ENCODE measurements at places on chromosomes 2 and 18.

- peak overlapping the region; percentile 88 for H3K27ac ChIP-seq
- peaks cover 19% of the 10 kb centered on the region for H3K4me1 ChIP-seq
- H3K36me3 ChIP-seq: no peaks in the 10 kb centered on the region
- no peak for DNase-seq
- H3K4me3 ChIP-seq: peak overlapping the region; percentile 53
- no peaks in the 10 kb centered on the region for H3K27me3 ChIP-seq
Measured at GRCh38 chr18:69401972-69402532, 1.4 kb downstream of the DOK6 start.

DNA sequence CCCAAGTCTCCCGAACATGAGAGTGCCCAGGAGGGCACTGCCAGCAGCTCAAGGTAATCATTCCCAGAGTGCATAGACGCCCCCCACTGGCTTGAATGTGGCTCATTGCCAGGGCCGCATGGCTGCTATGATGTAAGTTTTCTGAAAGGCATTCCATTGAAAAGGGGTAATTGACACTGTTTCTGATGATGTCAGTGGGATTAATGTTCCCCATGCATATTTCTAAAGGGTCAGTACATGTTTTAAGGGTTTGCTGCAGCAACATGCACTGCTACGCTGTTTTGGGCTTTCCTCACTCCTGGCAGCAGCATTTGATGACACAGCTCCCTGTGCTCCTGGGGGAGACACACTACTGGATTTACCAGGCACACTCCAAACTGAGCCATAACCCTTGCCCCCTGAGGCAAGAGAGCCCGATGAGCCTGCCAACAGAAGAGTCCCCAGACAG lies 36.7 kb downstream of the KIAA2012 start:
- peak; percentile 19 for DNase-seq
- H3K36me3 ChIP-seq: no peaks in the 10 kb centered on the region
- H3K27ac ChIP-seq: no peak overlapping the region
- H3K4me3 ChIP-seq: no peak overlapping the region

- peaks cover 16% of the 10 kb centered on the region for H3K27me3 ChIP-seq
- H3K27ac ChIP-seq: no peak overlapping the region
- DNase-seq: no peak
- no peaks in the 10 kb centered on the region for H3K36me3 ChIP-seq
- no peaks in the 10 kb centered on the region for H3K4me1 ChIP-seq
Measured at GRCh38 chr2:172098650-172099471, 3.8 kb downstream of the DLX2 start.

DNA sequence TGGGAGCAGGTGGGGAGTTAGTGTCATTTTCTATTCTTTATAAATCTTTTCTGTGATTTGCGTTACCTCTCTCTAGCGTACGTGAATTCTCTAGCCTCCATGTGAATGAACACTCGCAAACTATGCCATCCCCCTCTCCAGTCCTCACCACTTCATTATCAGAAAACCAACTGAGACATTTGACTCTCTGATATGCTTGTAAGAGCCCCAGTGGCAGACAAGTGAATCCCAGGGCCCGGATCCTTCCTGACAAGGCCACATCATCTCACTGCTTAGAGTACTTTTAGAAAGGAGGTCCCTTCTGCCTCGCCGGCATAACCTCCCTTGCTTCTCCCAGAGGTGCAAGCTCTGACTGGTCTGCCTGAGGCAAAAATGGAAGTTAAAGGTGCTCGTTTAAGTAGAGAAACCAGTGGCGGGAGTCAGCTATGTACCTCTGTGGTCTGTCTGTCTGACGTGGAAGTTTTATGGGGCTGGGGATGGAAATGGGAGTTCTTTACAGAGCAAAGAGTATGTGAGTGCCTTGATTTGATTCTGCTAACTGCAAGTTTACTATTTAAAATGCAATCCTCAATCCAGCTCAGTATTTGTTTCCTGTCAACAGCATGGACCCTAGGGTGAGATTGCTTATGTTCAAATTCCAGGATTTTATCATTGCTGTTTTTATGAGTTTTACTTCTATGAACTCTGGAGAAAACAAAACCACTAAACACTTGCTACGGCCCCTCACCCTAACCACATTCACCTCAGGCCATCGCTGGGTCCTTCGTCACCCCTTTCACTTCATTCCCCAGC lies 114.9 kb upstream of the MSTN start:
- no peak overlapping the region for H3K4me3 ChIP-seq
- no peaks in the 10 kb centered on the region for H3K36me3 ChIP-seq
- H3K27ac ChIP-seq: peak overlapping the region; percentile 31
- no peak for DNase-seq

DNA sequence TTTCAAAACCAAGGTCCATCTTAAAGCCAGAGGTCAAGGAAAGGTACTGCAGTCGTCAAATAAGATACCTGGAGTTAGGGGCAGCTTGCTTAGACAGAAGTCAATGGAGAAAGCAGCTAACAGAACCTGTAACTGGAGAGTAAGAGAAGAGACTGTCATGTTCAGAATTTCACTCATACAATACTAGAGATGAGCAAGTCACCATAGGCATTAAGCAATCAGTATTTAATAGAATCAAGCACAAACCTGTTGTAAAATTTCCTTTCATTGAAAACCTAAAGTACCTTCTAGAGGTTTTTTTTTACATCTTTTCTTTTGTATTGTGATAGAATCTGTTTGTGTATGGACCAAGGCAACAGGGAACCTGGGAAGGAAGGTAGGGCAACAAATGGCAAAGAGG lies 183.4 kb upstream of the ERBB4 start:
- H3K4me1 ChIP-seq: no peaks in the 10 kb centered on the region
- H3K4me3 ChIP-seq: no peak overlapping the region
- no peak overlapping the region for H3K27ac ChIP-seq
- no peak for DNase-seq
- no peaks in the 10 kb centered on the region for H3K27me3 ChIP-seq

GRCh38 chr2:33340280-33340679 lies 136.2 kb upstream of the RASGRP3 start:
- no peak overlapping the region for H3K4me3 ChIP-seq
- H3K4me1 ChIP-seq: no peaks in the 10 kb centered on the region
- no peaks in the 10 kb centered on the region for H3K27me3 ChIP-seq
- H3K36me3 ChIP-seq: no peaks in the 10 kb centered on the region

DNA sequence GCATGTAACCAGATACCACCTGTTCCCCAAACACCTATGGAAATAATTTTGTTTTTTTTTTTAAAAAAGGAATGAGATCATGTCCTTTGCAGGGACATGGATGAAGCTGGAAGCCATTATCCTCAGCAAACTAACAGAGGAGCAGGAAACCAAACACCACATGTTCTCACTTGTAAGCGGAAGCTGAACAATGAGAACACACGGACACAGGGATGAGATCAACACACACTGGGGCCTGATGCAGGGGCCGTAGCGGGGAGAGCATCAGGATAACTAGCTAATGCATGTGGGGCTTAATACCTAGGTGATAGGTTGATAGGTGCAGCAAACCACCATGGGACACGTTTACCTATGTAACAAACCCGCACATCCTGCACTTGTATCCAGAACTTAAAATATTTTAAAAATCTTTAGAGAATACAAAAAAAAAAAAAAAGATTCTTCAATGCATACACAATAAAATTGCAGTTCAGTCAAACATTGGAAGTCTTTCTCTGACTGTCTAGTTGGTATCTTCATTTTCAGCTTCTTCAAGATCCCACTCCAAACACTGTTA lies 11.6 kb upstream of the CASP10 start:
- no peaks in the 10 kb centered on the region for H3K27me3 ChIP-seq
- H3K4me3 ChIP-seq: no peak overlapping the region
- H3K36me3 ChIP-seq: no peaks in the 10 kb centered on the region
- no peak for DNase-seq
- no peak overlapping the region for H3K27ac ChIP-seq

DNA sequence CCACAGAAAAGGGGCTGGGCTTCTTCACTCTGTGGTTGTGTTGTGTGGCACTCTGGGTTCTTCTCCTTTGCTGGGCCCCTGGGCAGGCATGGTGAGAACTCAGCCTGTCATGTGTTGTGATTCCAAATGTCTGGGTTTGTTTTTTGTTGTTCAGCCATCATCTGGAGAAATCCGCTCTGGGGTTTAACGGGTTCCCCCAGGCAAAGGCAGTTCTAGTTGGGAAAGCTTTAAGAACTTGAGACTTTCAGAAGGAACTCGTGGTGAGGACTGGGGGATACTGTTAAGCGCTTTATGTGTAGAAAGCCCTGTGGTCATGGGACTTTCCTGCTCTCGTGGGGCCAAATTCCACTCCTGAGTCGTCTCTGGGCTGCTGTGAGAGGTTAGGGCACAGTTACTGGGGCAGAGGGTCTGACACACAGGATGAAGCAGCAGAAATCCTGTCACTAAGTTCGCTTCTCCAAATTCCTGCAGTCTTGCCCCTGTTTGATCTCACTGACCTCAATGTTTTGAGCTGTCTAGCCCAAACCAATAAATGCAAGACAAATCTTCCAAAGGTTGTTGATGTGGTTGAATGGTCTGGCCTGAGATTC lies 87.7 kb downstream of the RAPGEF4 start:
- no peaks in the 10 kb centered on the region for H3K36me3 ChIP-seq
- H3K27me3 ChIP-seq: no peaks in the 10 kb centered on the region
- no peak overlapping the region for H3K4me3 ChIP-seq
- H3K27ac ChIP-seq: no peak overlapping the region

- no peak for DNase-seq
- H3K27me3 ChIP-seq: no peaks in the 10 kb centered on the region
- H3K27ac ChIP-seq: no peak overlapping the region
- no peaks in the 10 kb centered on the region for H3K4me1 ChIP-seq
- H3K36me3 ChIP-seq: no peaks in the 10 kb centered on the region
- no peak overlapping the region for H3K4me3 ChIP-seq
Measured at GRCh38 chr2:54966165-54966832, 84.0 kb downstream of the RTN4 start.

DNA sequence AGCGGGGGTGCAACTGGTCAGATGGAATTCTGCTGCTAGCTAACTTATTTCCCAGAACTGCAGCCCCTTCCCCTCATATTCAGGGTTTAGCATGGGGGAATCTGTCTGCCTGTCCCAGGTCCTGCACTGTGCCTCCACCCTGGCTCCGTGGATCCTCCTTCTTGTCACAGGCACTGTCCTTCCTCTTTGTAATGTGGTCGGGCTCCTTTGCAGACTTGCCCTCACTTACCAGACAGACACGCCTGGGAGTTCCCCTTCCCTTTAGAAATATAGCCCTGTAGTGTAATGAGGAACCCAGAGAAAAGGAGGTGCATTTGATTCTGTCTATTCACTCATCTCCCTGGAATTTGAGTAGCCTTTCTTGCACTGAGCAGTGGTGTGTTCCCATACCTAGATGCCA lies 108.7 kb downstream of the TRIM43 start:
- H3K36me3 ChIP-seq: no peaks in the 10 kb centered on the region
- no peak overlapping the region for H3K4me3 ChIP-seq
- no peak overlapping the region for H3K27ac ChIP-seq
- H3K4me1 ChIP-seq: no peaks in the 10 kb centered on the region
- no peak for DNase-seq

- H3K27ac ChIP-seq: no peak overlapping the region
- H3K36me3 ChIP-seq: no peaks in the 10 kb centered on the region
- no peak overlapping the region for H3K4me3 ChIP-seq
- H3K4me1 ChIP-seq: no peaks in the 10 kb centered on the region
Measured at GRCh38 chr2:98821629-98822135, 90.8 kb upstream of the MGAT4A start.

- H3K4me3 ChIP-seq: no peak overlapping the region
- H3K36me3 ChIP-seq: no peaks in the 10 kb centered on the region
- no peak overlapping the region for H3K27ac ChIP-seq
- DNase-seq: no peak
- no peaks in the 10 kb centered on the region for H3K4me1 ChIP-seq
Measured at GRCh38 chr18:41464278-41464677, 490.8 kb upstream of the PIK3C3 start.

- no peaks in the 10 kb centered on the region for H3K36me3 ChIP-seq
- no peaks in the 10 kb centered on the region for H3K27me3 ChIP-seq
- H3K4me3 ChIP-seq: no peak overlapping the region
- H3K4me1 ChIP-seq: no peaks in the 10 kb centered on the region
- H3K27ac ChIP-seq: no peak overlapping the region
- DNase-seq: no peak
Measured at GRCh38 chr2:234241656-234242458, 191.4 kb downstream of the SPP2 start.

- no peaks in the 10 kb centered on the region for H3K27me3 ChIP-seq
- DNase-seq: no peak
- no peaks in the 10 kb centered on the region for H3K36me3 ChIP-seq
- H3K4me1 ChIP-seq: no peaks in the 10 kb centered on the region
Measured at GRCh38 chr2:143399631-143400069, 270.4 kb downstream of the ARHGAP15 start.

GRCh38 chr2:200278694-200279316 lies 27.7 kb upstream of the SPATS2L start:
- DNase-seq: no peak
- H3K27me3 ChIP-seq: no peaks in the 10 kb centered on the region
- no peak overlapping the region for H3K27ac ChIP-seq

DNA sequence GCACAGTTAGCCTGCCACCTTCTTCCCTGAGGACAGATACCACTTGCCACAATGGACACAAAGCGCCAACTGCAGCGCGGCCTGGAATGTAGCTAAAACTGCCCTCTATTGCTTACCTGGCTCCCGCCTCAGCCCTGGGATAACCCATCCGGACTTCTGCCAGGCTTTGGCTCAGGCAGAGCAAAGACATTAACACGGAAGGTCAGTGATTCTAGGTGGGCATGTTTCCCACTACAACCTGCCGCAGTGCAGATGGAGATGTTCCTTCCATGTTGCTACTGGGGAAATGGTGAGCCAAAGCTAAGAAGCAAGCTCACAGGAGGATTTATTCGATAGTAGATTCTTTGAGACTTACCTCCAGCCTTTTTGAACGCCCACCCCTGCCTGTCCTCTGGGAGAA lies 74.8 kb downstream of the XDH start:
- no peak for DNase-seq
- H3K27ac ChIP-seq: no peak overlapping the region

DNA sequence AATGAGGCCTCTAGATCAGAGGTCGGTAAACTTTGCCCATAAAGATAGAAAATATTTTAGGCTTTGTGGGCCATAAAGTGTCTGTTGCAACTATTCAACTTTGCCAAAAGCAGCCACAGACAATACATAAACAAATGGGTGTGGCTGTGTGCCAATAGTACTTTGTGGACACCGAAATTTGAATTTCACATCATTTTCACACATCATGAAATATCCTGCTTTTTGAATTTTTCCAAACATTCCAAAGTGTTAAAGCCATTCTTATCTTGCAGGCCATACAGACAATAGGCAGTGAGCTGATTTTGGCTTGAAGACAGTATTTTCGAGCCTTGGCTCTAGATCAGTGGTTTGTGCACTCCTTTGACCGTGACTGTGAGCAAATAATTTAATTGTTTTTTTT lies 51.1 kb upstream of the EPC2 start:
- no peak overlapping the region for H3K27ac ChIP-seq
- no peak overlapping the region for H3K4me3 ChIP-seq
- H3K27me3 ChIP-seq: no peaks in the 10 kb centered on the region
- no peaks in the 10 kb centered on the region for H3K4me1 ChIP-seq
- DNase-seq: no peak

DNA sequence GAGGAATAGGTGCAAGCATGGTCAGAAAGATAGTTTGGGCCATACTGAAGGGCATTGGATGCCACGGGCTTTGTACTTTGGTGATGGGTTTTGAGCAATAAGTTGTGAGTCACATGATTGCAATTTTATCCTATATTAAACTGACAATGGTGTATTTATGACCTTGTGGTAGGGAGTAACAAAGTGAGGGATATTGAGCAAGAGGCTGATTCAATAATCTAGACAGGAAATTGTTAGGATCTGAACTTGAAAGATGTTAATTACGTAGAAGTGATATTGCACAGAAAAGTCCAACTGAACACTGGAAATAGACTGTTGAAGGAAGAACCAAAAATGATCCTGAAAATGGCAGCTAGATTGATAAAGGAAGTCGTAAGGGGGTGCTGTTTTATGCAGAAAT lies 46.6 kb upstream of the TCF4 start:
- H3K27ac ChIP-seq: no peak overlapping the region
- DNase-seq: no peak
- no peak overlapping the region for H3K4me3 ChIP-seq
- no peaks in the 10 kb centered on the region for H3K27me3 ChIP-seq
- H3K4me1 ChIP-seq: no peaks in the 10 kb centered on the region

Data from tibial nerve (tissue), 4 donors.